ENCODE measurements at places on chromosomes 1 and 21.

- no peak for DNase-seq
Observed at GRCh38 chr1:64163431-64163830, 40.0 kb upstream of the UBE2U start.

DNA sequence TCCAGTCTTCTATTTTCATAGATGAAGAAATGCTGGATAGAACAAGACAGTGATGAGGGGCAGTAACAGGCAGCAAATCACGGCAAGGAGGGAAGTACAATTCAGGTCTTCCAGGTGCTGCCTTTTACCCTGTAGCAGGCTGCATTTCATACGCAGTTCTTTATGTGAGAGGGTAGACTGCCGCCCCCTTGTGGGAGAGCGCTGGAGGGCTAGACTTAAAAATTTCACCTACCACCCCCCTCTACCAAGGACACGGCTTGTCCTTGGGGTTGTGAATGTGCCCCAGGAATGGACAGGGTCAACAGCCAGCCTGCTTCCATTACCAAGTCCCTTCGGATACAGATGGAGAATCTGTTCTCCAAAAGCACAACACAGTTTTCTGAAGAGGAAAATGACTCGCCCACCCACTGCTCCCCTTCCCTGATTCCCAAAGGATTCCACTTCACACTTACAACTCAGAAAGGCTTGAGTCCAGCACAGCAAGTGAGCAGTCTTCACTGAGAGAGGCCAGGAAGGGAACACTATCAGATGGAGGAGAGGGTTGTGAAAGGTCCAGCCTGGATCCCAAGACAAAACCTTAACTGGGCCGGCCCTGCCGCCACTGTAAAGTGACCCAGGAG, 7.4 kb downstream of the WDR77 start:
- DNase-seq: no peak

DNA sequence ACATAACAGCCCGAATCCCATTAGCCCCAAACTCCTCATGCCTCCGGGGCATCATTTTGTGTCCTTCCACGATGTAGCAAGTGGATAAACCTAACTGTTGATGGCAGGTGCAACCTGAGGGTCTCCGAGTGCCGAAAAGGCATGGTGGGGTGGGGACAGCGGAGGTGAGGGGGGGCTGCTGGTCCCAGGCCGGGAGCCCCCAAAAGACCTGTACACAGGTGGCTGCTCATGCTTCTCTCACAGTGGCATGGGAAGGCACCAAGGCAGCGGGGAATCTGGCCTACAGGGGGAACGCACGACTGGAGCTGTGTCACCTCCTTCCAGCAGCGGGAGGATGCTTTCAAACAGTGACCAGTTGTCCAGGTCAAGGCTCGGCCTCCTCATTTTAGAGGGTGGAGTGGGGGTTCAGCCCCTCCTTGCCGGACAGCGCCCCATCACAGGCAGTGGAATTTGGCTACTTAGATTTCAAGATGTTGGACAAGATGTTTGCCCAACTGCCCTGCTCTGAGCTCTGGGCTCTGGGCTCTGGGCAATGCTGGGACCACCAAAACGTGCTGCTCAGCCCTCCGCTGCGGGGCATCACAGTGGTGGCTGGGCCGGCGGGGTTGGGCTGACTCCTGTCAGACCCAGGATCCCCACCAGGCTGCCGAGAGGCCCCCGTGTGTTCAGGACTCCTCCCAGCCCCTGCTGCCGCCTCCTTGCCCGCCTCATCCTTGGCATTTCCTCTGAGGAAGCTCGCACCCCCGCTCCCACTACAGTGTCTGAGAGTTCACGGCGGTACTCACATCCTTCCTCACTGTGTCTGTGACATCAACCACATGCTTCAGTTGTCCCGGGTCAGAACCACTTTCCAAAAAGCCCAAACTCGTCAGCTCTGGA, 7.6 kb downstream of the DNMT3L start:
- DNase-seq: no peak

DNA sequence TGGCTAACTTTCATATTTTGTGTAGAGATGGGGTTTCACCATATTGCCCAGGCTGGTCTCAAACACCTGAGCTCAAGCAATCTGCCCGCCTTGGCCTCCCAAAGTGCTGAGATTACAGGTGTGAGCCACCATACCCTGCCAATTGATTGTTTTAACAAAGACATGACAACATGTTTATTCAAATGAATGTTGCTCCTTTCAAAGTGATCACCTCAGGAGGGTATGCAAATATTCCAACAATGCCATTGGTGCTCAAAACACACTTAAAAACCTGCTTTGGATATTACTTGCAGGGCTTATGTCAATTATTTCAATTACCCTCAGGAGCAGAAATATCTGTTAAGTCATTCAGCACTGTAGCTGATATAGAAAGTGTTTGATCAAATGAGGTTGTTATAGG, 7.9 kb downstream of the LAX1 start:
- no peak for DNase-seq

GRCh38 chr1:181623850-181624249, 140.5 kb downstream of the CACNA1E start:
- DNase-seq: no peak

DNA sequence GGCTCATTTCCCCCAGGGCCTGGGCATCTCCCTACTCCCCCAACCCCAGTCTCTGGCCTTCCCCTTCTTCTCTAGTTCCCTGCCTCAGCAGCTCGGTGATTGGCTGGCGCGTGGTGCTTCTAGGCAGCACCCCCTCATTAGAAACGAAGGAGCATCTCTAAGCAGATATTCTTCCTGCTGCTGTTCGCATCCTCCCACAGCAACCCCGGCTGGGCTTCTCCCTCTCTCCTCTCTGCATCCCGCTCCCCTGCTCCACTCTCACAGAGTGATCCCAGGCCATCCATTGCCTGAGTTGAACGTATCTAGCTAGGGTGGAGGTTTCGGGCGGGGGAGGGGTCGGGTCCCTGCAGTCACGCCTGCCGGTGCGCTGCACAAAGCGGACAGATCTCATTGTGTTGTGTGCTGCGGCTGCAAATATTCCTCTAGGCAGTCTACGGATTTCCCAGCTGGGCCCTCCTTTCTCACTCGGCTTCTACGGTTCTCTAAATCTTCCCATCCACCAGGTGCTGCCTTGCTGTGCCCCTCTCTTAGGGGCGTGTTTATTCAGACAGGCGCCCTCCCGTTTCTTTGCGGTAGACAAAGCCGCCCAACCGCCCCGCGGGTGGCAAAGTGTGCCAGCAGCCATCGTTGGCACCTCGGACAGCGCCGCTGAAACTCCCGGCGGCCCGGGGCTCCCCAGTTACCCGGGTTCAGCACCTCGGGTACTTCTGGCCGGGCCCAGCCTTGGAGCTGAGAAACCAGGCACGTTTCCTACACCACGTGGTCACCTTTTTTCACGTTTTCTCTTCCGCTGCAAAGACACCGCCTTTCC, 2.2 kb downstream of the CACNA1E start:
- peak; percentile 79 for DNase-seq

- peak; percentile 46 for DNase-seq
Observed at GRCh38 chr1:161983725-161984124, 39.9 kb downstream of the OLFML2B start.

GRCh38 chr1:165306543-165307434, 49.7 kb downstream of the LMX1A start:
- DNase-seq: no peak

GRCh38 chr1:157302724-157303123, 164.5 kb upstream of the ETV3 start:
- no peak for DNase-seq

- DNase-seq: no peak
Observed at GRCh38 chr1:63662056-63662836, 69.0 kb downstream of the PGM1 start.

- no peak for DNase-seq
Observed at GRCh38 chr1:23423415-23424292, 894 bp downstream of the TCEA3 start.

GRCh38 chr1:72324451-72324850, 42.1 kb upstream of the NEGR1 start:
- no peak for DNase-seq

- no peak for DNase-seq
Observed at GRCh38 chr1:192159781-192160180, 1.5 kb downstream of the RGS18 start.

DNA sequence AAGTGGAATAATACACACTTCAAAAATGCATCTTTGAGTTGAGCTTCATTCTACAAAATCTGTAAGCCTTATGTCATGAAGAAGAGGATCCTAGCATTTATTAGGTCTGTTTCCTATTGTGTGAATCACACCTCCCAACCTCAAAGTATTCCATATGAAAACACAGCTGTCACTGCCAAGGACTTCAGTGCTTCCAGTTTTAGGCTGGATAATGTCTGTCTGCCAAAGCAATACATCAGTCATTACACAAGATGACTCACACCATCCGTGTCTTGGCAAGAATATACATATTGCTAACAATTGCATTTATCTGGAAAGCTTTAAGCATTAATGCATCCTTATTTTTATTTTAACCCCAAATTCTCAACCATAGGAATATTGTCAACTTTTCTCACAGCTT, 125.7 kb upstream of the TMPRSS15 start:
- peak; percentile 43 for DNase-seq

GRCh38 chr1:245855846-245856730, 651.0 kb downstream of the SMYD3 start:
- no peak for DNase-seq

DNA sequence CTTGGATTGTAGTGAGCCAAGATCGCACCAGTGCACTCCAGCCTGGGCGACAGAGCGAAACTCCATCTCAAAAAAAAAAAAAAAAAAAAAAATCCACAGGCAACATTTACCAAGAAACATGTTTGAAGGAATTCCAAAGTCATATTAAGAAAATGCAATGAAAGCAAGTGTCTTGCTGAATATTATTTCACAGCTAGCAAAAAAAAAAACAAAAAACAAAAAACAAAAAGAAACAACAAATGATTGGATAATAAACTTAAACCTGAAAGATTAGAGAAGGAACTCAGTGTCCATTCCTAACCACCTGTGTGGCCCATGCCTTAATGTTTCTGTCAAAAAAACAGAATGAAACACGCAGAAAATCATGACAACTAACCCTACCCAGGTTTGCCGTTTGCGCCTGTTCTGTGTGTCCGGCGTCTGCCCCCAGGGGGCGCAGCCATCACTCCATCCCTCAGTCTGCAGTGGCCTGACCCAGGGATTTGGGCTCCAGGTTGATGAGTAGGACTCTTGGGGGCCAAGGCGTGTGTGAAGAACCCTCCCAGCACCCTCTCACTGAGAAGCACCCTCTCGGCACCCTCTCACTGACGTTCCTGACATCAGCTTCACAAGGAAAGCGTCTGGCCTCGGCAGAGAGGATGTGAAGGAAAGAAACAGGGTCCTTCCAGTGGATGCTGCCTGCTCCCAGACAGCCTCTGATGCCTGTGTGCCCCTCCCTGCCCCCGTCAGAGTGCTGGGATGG, 19.2 kb upstream of the PTTG1IP start:
- peak; percentile 54 for DNase-seq

DNA sequence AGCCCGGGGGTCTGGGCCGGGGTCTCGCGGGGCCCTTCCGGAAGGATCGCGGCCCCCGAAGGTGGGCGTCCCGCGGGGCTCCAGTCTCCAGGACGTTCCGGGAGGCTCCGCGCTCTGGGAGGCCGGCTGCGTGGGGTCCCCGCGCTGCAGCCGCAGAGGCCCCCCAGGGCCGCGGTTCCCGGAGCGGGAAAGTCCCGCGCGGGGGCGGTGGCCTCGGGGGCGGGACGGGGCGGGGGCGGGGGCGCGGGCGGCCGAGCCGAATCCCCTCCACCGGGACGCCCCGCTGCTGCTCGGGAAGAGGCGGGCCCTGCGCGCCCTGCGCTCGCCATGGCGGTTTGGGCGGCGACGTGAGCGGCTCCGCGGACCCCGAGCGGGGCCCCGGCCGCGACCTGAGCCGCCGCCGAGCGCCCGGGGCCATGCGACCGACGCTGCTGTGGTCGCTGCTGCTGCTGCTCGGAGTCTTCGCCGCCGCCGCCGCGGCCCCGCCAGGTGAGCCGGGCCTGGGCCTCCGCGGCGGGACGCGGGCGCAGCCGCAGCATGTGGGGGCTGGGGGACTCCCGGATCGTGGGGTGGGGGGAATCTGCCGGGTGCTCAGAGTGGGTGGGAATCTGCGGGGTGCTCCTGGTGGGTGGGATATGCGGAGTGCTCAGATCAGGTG, at the start of gene IFNGR2:
TSS of gene IFNGR2 (plus strand) at position 286 of the 658 bp plus-strand sequence. CDS start at position 417, 131 bp downstream.
- DNase-seq: no peak

DNA sequence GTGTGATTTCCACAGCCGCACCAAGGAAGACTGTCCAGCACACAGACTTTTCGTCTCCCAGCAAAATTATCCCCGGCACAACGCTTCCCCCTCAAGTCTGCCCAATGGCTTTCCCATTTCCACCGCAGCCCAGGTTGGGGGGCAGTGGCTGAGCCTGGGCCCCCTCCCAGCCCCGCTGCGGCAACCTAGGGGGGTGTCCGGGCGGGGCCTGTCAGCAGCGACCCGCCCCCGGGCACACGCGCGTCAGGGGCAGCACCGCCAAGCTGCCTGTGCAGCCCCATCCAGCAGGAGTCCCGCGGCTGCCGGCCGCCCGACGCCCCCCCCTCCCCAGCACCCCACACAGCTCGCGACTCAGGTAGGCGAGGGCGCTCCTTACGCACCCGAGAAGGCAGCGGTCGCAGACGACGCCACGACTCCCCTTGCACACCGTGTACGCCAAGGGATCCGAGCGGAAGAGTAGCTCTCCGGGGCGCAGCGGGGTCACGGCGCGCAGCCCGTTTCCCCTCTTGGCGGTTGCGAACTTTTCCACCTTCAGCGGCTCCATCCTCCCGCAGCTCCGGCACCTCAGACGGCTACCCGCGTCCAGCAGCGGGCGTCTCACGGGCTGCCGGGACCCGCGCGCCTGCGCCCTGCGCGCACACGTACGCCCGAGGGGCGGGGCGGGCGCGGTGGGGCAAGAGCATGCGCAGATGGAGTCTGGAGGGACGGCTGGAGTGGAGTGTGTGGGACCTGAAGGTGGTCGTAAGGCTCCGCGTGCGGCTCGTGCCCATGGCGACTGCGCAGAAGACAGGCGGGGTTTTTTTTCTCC, at the start of gene SMYD3:
TSS of gene SMYD3 (minus strand) at position 606 of the 808 bp plus-strand sequence.
- DNase-seq: peak; percentile 85

DNA sequence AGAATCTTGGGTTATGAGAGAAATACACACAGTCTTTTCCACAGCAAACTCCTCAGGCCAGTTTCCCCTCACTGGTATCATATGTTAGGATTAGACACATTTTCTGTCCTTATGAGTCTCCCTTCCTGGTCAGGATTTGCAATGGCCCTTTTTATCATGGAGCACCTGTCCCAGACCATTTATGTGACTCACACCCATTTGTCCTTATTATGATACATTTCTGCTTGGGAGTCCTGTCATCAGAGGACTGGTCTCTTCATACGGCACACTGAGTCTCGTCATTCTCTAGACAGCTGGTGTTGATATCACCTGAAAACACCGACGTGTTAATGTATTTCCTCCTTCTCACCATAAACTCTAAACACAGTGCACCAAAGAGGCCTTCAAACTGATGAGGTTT, 105.0 kb upstream of the SYT6 start:
- no peak for DNase-seq

- peak; percentile 38 for DNase-seq
Observed at GRCh38 chr21:35014302-35015041, 34.6 kb downstream of the RUNX1 start.

DNA sequence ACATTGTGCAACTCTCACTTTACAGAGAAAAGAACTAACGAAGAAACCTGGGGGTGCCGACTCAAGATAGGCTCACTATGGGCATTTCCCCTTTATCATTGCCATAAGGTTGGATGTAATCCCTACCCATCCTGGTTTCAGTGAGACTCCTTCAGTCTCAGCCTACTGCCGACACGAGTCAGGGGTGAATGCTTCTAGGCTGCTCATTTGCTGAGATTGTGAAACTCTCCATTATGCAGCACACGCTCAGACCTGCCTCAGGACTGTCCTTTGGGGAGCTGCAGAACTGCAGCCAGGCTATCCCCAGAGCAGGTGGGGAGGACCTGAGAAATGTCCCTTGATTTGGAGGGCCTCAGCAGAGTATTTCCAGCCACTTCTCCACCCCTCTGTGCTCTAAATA, 22.2 kb downstream of the TSHB start:
- DNase-seq: no peak
